Omental fat pad (tissue), 4 donors: ENCODE measurements at places on chromosomes 16 and 17. TPM values are rescaled to one million over a fixed set of nuclear protein-coding genes. Genes with fewer than 3 reads are reported as not detected.

Gene RCVRN
- 0.65 TPM for total RNA-seq

GRCh38 chr17:34917381-34917780, 43.9 kb downstream of the CCT6B start:
- no peak for DNase-seq

DNA sequence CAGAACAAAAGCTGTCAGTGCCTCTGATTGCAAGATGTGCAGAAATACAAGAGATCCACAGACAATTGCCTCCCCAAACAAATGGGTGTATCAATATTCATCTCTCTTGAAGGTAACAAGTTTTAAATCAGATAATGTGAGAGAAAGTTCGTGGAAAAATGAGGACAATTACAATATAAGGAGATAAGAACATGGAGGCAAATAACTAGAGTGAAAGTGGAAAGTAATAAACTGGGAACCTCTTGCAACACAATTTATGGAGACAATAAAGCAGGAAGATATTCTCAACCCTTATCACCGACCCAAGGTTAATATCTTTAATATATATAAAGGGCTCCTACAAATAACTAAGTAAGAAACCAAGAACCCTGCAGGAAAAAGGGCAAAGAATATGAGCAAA, 14.2 kb upstream of the KRT19 start:
- DNase-seq = no peak

GRCh38 chr16:83374979-83375378, 432.8 kb upstream of the HSBP1 start:
- DNase-seq = no peak
